CD8-positive, alpha-beta memory T cell (primary cell): ENCODE measurements at places on chromosomes 13 and 19.
A peak's percentile ranks its signal among the peaks of the same experiment; 100 is the strongest.

GRCh38 chr13:102597029-102597961, 509 bp downstream of the TPP2 start:
- peak; percentile 8 for DNase-seq

DNA sequence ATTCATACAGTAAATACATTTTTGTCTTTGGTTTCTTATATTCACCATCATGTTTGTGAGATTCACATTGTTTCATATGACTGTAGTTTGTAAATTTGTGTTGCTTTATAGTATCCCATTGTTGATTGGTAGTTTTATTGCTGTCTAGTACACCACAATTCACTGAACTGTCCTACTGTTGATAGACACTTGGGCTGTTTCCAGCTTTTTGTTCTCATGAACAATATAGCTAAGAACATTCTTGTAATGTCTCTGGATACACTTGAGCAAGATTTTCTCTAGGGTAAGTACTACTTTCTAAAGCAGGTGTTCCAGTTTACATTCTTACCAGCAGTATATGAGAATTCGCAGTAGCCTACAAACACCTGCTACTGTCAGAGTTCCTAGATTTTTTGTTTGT, 37.8 kb downstream of the SKA3 start:
- no peak for DNase-seq

GRCh38 chr13:113118261-113119021, 4.2 kb upstream of the F10 start:
- DNase-seq: no peak

- DNase-seq: peak; percentile 81
Observed at GRCh38 chr19:3360421-3361383, 5.7 kb upstream of the NFIC start.

DNA sequence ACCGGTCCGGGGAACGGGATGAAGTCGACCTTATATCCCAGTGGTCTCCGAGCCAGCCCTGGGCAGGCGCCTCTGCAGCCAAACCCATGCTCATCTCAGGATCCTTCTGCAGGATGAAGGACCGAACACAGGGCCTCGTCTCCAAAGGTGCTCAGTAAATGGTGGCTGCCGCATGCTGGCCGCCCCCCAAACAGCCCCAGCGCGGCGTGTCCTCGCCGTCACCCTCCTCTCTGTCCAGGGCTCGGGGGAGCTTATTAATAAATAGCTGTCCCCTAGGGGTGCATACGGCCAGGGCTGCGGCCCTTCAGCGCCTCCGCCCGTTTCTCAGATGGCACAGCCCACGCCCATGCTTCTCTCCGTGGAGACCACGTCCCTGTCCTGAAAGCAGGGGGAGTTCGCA, 32.6 kb upstream of the SPACA7 start:
- no peak for DNase-seq

DNA sequence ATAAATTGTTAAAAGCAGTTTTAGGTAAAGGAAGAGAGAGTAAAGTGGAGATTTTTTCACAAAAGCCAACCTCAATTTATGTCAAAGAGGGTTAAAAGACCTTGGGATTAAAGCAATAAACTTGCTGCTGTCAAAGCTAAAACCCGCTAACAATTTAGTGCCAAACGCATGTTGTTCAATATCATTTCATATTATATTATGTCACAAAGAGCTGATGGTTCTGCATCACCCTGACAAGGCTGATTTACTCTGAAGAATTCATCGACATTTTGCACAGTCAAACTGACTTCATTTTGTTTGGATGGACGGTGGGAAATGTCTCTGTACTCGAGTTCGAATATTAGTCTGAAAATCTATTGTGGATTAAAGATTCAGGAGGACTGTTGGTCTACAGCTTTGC, 315.8 kb upstream of the TSHZ3 start:
- no peak for DNase-seq

GRCh38 chr19:33252418-33252962, 26.8 kb upstream of the SLC7A10 start:
- no peak for DNase-seq

- no peak for DNase-seq
Observed at GRCh38 chr13:85528491-85529217, 270.6 kb downstream of the SLITRK6 start.

- DNase-seq: no peak
Observed at GRCh38 chr13:100733261-100733660, 58.7 kb upstream of the TMTC4 start.

- DNase-seq: no peak
Observed at GRCh38 chr13:51971520-51972426, 39.5 kb downstream of the ATP7B start.

DNA sequence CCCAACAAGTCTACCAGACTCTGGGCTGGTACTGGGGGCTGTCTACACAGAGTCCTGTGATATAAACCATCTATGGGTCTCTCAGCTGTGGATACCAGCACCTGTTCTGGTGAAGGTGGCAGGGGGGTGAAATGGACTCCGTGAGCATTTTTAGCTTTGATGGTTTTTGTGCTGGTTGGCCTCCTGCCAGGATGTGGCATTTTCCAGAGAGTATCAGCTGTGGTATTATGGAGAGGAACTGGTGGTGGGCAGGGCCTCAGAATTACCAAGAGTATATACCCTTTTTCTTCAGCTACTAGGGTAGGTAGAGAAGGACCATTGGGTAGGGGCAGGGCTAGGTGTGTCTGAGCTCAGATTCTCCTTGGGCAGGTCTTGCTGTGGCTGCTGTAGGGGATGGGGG, 1920.9 kb upstream of the PCDH20 start:
- no peak for DNase-seq

DNA sequence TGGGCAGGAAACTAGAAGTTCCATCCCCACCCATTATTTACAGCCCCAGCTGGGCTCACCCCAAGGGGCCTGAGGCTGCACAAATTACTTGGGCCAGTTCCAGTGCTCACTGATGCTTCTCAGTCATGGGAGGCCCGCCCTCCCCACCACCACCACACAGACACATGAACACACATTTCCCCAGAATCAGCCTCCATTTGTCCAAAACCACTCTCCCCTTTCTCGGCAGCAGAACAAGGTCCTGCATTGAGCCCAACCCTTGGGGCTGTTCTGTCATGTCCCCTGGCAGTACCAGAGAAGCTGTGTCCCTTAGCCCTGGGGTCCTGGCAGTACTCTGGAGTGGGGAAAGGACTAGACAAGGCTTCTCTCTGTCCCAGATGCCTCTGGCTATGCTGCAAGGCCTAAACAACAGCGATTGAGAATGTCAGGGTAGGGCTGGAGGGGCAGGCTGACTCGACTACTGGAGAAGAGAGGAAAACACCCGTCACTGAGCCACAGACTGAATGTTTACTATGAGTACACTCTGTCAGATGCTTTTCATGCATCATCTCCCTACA, 21.8 kb downstream of the SAMD4B start:
- DNase-seq: no peak

DNA sequence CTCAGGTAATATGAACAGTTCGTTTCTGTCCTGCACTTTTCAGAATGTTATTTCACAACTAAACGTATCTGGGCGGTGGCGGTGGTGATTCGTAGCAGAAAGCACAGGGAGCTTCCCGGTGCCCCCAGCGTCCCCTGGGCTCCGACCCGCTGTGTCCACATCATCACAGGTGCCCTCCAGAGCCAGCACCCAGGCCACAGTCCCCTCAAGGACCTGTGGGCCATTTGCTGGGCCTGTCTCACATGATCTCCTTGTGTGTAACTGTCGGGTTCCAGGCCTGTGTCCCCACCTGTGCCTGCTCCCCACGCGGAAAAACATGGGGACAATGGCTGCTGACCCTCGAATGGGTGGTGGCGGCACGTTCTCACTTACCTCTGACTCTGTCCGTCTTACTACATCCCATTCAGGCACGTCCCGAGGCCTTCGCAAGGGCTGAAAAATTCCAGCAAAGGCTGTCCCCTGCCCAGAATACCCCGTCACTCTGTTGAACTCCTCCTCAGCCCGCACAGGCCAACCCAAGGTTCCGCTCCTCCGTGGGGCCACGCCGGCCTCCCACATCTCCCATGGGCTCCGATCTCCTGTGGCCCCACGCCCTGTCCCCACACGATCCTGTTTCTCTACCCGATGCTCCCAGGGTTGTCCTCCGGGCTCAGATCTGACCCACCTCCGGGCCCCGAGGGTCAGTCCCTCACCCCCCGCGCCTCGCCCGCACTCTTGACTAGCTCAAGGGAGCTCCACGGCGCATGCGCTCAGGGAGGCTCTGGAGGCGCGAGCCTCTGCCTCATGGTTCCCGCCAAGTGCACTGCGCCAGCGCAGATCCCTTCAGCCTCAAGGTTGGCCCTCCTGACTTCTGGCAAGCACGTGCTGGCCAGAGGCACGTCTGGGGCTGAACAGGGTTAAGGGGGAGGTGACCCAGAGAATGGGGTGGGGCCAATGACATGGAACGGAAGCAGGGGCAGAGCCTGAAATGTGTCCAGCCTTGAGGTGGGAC, 21.2 kb downstream of the DEDD2 start:
- no peak for DNase-seq

GRCh38 chr19:11821474-11822109, 7.5 kb downstream of the ZNF440 start:
- DNase-seq: no peak

DNA sequence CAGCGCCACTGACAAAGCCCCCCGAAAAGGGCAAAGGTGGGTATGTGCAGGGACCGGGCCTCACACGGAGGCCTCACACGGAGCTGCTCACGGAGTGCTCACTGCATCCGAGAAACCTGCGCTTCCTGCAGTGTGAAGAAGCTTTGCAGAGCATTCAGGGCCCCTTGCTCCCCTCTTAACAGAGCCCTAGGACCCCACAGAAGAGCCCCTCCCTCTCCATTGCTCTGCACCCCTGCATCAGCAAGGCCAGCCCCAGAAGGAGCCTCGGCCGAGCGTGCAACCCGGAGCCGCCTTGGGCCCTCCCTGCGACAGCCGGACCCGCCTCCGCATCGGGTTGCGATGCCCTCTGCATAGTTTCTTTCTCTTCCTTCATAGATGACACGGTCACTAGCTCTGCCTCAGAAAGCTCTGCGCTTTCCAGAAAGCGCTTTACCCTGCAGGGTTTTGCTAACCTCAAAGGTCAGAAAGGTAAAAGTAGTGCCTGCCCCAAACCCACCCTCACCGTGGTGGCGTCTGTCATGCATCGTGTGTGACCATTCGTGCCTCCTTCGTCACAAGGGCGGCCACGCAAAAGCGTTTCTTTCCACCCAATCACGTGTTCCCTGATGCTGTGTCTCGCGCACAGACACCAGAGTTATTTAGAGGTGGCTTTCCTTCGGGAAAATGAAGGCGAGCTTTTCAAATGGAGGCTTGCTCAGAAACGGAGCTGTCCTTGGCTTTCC, 15.7 kb upstream of the F7 start:
- DNase-seq: no peak

DNA sequence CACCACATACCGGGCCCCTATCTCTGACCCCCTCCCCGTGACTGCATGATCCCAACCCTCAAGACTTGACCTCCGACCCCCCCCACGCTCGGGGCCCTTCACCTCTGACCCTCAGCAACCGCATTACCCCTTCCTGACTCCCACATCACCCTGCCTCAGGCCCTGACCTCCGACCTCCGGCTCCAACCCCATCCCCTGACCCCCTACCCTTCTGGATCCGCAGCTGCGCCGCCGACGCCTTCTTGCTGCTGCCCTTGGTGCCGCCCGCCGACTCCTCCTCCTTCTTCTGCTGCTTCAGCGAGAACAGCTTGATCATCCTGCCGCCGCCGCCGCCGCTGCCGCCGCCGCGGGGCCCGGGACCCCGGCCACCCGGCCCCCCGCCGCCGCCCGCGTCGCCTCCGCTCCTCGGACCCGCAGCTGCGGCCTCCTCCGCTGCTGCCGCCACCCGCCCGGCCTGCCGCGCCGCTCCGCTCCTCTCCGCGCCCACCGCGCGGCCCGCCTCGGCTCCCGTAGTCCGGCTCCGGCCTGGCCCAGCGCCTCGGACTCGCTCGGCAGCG, at the start of gene UBE2M:
UBE2M (minus strand) TSS at position 546 of the 557 bp plus-strand sequence; CDS start at position 316, 230 bp downstream.
- peak; percentile 81 for DNase-seq

DNA sequence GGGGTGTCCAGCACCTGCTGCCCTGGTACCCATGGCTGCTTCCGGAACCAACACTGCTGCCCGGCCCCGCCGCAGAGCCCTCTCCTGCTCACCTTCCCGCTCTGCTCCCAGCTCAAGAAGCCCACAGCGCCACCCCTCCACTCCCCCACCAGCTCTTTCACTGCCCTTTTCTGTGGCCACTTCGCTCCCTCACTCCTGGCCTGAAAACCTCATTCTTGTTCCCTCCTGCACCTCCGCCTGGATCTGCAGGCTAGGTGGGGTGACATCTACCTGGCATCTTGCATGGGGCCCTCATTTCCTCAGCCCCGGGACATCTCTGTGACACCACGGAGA, 6.4 kb downstream of the ZNF787 start:
- no peak for DNase-seq

- DNase-seq: no peak
Observed at GRCh38 chr19:42471554-42472249, 29.0 kb upstream of the CXCL17 start.

DNA sequence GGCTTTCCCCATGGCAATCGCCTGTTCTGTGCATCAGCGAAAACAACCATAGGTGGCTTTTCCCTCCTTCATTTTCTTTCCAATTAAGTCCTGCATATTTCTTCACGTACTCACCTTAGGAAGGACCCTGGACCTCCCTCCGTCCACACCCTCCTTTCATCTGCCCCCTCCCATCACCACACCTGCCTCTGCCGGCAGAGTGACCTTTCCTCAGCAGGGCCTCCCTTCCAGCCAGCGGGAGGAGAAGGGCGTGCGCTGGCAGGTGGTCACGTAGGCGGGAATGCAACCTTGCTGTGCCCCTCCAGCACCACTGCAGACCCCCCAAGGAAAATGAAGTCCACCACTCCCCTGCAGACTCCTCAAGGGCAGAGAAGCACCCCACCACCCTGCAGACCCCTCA, 61.1 kb downstream of the GSX1 start:
- no peak for DNase-seq

DNA sequence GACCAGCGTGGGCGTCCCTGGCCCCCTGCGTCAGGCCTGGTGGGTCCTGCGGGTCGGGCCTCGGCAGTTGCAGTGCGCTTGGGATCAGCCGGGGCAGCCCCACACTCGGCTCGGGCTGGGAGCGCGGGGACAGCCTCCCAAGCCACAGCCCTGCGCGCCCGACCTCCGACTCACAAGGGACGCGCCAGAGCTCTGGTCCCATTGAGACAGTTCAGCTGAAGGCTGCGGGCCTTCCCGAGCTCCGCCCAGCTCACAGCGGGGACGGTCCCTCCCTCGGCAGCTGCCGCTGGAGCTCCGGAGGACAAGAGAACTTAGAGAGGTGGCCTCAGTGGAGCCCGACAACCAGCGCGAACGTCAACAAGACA, 45.7 kb upstream of the ZNF730 start:
- no peak for DNase-seq

- no peak for DNase-seq
Observed at GRCh38 chr19:38815059-38816001, 2.6 kb upstream of the LGALS4 start.

- DNase-seq: peak; percentile 5
Observed at GRCh38 chr13:73228546-73228945, 169.7 kb downstream of the KLF5 start.

DNA sequence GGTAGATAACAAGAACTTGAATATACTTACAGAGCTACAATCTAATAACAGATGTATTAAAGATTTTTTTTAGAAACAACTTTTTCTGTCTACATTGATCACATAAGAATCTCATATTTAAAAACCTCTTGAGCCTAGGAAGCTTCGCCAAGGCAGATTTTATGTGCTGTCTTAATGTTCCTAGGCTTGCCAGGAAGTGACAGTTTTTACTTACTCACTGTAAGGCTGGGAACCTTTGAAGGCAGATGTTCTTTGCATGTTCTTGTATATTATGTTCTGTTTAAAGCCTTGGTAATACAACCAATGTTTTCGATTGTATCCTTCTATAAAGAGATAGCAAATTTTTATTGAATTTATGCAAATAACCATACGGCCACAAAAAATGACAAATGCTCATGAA, 492.7 kb downstream of the GPC5 start:
- no peak for DNase-seq

GRCh38 chr13:89027694-89028306, 1356.6 kb downstream of the SLITRK5 start:
- DNase-seq: no peak

- no peak for DNase-seq
Observed at GRCh38 chr13:101190337-101190736, 226.0 kb downstream of the NALCN start.
